ELF-1 (cell line): ENCODE measurements at places on chromosomes 6 and 20.
A peak's percentile ranks its signal among the peaks of the same experiment; 100 is the strongest.

GRCh38 chr20:44400970-44401769, 45.7 kb downstream of the HNF4A start:
- no peak for DNase-seq

GRCh38 chr6:13445005-13445743, 42.2 kb downstream of the GFOD1 start:
- DNase-seq, result peak; percentile 34

DNA sequence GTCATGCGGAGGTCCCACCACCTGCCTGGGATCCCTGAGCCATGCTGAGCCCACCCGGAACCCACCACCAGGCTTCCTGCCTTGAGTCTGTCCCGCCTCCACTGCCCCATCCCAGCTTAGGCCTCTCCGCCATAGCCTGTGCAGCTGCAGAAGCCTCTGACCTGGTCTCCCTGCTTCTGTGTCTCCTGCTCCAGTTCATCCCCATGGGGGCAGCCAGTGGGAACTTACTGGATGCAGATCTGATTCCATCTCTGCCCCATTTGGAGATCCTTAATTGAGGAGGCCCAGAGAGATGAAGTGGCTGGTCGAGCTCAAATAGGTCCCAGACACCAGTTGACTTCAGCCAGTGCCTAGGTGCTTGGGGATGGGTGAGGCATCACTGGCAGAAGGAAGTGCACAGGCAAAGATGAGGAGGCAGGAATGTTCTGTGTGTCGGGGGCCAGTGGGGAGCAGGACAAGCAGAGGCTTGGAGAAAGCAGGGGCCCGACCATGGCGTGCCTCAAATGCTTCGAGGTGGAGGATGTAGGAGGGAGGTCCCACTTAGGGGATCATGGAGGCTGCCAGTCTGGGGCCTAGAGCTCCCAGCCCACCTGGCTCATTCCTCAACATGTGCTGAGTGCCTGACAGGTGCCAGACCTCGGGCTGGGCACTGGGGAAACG, 112.8 kb downstream of the TOX2 start:
- no peak for DNase-seq

GRCh38 chr20:19952392-19952791, 64.8 kb upstream of the NAA20 start:
- DNase-seq, result no peak

GRCh38 chr6:5341845-5342244, 80.5 kb downstream of the FARS2 start:
- no peak for DNase-seq

DNA sequence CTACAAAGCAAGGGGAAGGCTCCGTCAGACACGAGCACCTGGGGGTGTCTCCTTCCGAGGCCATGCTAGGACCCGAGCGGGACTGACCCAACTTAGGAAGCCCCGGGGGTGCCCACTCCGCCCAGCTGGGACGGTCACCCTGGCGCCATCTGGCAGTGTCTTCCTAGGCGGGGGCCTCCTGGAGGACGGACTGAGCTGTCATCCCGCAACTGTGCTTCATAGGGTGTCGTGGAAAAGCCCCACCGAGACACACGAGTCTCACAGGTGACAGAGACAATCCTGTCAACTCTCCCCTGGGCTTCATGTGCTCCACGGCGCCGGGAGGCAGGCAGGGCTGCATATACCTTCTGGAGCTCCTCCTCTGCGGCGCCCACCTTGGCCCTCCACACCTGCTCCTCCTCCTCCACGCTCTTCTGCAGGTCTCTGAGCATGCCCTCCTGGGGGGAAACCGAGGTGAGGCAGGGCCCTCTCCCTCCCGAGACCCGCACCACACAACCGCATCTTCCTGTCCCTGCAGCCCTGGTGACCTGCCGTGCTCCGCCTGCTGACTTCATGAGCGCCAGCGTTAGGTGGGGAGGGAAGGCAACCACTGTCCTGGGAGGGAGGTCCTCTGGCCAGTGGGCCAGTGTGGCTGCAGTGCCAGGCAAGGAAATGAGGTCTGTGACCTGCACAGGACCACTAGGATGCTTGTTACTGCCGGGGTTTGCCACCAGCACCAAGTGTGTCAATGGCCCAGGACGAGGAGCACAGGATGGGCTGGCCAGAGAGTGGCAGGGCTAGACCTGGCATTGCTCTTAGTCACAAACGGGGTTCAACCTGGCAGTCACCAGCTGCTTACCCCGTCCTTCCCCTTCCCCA, 50.7 kb downstream of the DSTN start:
- DNase-seq, result no peak

GRCh38 chr6:13437218-13437996, 50.0 kb downstream of the GFOD1 start:
- DNase-seq, result no peak

DNA sequence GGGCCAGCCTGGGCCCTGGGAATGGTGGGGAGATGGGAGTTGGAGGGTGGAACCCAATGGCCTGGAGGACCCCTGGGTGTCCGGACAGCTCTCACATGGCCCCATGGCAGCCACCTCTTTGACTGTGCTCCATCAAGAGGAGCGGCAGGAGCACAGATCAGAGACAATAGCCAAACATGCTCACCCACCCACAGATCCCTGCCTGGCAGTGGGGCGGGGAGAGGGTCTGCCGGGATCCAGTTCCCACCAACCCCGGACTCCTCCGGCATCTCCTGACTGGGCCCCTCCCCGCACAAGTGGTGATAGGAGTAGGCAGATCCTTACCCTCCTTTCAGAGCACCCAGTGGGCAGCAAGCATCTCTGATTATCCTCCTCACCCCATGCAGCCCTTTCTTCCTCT, 31.9 kb upstream of the MRPS18A start:
- DNase-seq, result no peak

- DNase-seq, result no peak
Measured at GRCh38 chr20:6466075-6466810, 301.2 kb upstream of the BMP2 start.

DNA sequence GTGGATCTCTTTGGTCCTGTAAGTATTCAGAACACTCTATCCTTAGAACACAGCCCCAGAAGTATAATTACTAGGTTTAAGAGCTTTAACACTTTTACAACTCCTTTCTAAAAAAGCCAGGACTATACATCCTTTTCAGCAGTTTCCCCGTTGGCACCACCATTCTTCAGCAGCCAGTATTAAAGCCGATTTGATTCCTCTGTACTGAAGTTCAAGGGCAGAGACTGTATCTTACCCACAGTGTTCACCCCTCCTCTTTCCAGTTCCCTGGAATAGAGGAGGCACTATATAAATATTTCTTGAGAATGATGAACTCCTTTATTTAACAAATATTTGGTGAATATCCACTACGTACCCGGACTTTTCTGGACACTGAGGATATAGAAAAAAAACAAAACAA, 15.9 kb downstream of the SEC63 start:
- no peak for DNase-seq

GRCh38 chr6:129759796-129760605, 50.0 kb upstream of the ARHGAP18 start:
- no peak for DNase-seq

DNA sequence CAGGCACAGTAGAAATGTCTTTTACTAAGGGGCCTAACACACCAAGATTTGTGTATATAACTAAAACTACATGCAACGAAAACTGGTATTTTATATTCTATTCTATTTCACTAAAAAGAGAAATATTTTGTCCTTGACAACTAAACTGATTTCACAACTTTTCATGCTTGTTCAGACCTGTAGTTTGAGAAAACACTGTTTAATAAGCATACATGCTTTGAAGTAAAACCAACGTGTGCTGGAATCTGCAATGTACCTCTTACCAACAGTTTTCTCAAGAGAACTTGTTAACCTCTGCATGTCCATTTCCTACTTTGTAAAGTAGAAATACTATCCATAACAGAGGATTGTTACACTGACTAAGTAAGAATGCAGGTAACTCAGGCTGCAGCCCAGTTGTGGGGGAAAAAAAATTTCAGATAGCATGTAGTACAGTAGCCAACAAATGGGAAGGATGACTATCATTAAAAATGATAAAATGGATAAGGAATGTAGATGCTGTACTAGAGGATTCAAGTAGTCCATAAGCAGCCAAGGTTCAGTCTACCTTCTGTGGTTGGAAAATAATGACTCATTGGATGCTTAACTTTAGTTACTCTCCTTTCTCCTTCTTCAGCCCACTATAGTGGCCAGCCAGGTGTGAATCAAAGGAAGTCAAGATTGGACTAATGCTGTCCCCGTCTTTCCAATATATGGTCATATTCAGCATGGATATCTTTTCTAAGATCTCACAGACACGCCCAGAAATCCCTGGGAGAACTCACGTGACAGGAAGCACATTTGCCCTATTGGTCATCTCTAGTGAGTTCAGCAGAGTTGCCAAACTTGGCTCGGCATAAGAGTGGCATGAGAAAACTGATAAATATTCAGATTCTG, 65.2 kb downstream of the HFE start:
- no peak for DNase-seq

DNA sequence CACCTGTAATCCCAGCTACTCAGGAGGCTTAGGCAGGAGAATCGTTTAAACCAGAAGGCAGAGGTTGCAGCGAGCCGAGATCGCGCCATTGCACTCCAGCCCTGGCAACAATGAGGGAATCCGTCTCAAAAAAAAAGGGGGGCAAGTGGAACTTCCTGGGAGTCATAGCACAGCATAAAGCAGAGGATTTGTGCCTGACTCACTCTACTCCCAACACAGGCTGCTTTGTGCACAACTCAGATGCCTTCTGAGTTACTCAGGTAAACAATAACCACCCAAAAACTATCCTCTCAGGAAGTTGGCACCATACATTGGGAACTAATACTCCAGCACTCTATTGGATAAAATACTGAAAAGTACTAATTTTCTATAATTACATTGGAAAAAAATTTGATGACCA, 2.5 kb upstream of the TMEM244 start:
- DNase-seq, result no peak

GRCh38 chr6:105884426-105884825, 201.7 kb upstream of the PRDM1 start:
- DNase-seq, result no peak

DNA sequence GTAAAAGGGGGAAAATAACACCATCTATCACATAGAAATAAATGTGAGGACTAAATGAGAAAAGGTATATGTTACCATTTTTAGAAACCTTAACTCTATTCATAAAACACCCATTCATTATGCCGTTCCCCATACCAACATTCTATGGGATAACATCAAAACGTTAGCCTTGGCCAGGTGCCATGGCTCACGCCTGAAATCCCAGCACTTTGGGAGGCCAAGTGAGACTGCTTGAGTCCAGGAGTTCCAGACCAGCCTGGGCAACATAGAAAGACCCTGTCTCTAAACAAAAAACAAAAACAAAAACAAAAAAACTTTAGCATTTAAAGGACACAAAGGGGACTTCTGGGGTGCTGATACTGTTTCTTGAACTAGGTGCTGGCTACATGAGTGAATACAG, 1.3 kb downstream of the PIGU start:
- DNase-seq, result no peak

GRCh38 chr6:52310932-52311331, 26.4 kb upstream of the MCM3 start:
- no peak for DNase-seq

- no peak for DNase-seq
Measured at GRCh38 chr6:34350137-34350933, 42.1 kb downstream of the NUDT3 start.

DNA sequence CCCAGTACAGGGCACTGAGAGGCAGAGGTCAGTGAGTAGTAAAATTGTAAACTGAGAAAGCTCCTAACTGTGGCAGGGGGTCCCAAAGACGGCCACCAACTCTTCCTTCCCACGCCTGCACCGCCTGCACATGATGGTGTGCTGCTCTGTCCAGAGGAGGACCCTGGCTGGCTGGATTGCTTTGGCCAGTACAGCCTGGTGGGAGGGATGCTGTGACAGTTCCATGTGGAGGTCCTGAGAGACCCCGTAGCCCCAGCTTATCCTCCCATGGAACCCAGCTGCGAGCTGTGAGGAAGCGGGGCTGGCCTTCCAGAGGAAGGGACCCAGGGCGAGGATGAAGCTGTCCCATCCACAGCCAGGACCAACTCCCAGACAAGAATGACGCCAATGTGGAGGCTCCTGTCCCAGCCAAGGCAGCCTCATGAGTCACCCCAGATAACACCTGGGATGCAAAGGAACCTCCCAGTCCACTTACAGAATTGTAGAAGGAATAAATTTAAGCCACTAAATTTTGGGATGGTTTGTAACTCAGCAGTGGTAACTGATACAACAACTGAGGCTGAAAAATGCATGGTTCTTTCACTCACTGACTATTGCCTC, 2.0 kb upstream of the ACSS1 start:
- DNase-seq, result no peak

DNA sequence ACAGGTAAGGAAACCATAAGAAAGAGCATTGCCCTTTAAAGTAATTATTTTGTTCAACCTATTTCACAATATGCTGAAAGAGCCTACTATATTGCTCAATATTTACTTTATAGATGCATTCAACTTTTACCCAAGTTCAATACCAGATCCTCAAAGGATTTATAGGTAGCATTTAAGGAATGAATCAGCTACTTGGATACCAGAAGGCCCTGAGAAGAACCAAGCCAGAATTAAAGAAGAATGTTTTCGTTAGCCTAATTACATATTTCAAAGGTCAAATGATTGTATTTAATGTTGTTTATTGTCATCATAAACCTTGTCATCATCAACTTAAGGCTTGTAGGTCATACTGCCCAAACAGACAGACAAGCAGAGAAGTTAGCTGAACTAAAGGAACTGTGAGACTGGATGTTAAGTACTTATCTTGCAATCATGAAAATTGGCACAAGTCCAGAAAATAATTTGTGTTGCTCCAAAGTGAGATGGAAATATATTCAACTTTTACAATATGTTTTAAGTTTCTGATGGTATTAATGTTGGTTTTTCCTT, 636.7 kb downstream of the RFPL4B start:
- DNase-seq, result no peak

GRCh38 chr20:57465943-57466342, 59.0 kb downstream of the CTCFL start:
- no peak for DNase-seq

DNA sequence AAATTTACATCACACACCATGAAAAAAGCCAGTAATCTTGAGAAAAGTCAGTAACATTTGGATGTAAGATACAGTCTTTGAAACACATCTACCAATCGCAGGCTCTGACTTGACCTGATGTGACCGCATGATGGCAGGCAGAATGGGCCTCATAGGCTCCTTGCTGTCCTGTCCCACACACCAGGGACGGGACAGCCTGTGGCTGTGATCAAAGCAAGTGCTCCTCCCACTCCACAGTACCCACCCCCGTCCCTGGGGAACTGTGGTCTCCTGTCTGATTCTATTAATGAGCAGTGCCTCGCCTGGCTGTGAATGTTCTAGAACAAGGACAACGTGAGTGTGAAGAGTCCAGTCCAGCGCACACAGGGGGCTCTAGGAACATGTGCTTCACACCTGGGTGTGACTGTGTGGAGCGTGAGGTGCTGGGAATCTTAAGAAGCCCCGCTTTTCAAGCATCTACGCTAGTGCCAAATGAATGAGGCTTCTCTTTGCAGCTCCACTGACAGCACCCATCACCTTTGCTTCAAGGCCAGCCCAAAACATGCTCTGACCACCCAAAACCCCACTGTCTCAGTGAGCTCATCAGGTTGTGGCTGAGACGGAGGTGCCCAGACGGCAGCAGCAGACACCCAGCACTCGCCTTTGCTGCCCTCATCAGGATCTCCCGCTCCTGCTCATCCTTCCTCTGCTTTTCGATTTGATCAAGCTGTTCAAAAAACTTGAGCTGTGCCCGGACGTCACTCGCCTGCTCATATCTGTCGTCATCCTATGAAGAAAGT, 67.1 kb downstream of the TAF4 start:
- no peak for DNase-seq

GRCh38 chr20:22560817-22561216, 23.6 kb downstream of the FOXA2 start:
- DNase-seq, result peak; percentile 21
